GM12864 (cell line): ENCODE measurements at places on chromosomes 16 and 17.
A peak's percentile ranks its signal among the peaks of the same experiment; 100 is the strongest.

- DNase-seq: no peak
Measured at GRCh38 chr17:67549820-67550219, 167.9 kb upstream of the NOL11 start.

- no peak for DNase-seq
Measured at GRCh38 chr16:5633845-5634440, 536.3 kb upstream of the EEF2KMT start.

DNA sequence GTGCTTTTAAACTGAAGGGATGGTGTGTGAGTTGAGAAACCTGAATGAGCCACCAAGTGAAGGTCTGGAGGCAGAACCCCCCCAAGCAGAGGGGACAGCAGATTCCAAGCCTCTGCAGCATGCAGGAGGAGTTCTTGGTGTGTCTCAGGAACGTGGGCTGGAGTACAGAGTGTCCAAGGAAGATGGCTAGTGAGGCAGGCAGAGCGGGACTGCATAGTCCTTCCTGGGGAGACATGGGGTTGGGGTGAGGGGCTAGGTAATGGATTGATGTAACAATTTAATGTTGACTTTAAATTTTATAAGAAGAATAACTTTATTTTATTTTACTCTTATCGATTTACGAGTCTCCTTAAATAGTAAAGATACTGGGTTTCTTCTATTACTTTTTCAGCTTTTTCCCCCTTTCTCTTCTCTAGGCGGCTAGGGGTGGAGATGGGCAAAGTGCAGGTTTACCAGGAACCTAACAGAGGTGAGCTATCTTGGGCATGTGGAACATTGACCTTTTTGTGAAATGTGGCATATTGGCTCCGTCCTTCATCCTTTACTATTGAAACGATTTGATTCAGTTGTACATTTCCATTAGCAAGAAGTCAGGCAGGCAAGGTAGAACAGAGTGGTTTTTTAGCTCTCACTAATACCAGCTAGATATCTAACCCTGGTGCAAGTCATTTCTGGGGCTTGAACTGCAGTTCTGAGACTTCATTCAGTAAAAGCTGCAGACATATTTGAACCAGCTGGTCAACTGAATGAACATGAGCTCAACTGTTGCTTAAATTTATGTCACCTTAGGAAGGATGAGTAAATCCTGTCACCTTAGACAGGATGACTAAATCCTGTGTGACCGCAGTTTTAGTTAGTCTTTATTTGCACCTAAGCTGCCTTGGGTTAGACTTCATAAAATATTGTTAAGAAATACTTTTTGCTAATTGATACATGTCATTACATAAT, 9.2 kb downstream of the PRPSAP2 start:
- DNase-seq: no peak

GRCh38 chr16:81163671-81164070, 67.5 kb upstream of the GCSH start:
- no peak for DNase-seq

DNA sequence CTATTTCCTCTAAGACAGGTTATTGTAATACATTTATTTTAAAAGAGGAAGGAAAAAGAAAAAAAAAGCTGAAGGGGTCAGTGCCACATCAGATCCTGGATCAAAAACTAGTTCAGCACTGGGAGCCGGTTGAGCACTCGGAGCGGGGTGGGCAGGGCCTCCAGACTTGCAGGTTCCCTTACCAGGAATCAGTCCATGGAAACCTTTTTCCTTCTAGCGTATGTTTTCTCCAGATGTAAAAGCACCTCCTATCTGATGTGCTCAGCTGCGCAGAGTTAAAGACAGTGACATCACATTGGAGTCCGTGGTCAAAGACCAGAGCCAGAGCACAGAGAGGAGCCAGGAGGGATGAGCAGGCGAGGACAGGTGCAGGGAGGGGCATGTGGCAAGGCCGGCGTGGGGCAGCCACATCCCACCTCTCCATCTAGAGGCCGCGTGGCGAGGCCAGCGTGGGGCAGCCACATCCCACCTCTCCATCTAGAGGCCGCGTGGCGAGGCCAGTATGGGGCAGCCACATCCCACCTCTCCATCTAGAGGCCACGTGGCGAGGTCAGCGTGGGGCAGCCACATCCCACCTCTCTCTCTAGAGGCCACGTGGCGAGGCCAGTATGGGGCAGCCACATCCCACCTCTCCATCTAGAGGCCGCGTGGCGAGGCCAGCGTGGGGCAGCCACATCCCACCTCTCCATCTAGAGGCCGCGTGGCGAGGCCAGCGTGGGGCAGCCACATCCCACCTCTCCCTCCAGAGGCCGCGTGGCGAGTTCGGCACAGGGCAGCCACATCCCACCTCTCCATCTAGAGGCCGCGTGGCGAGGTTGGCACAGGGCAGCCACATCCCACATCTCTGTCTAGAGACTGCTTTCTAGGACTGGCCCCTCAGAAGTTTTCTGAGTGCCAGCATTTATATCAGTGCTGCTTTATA, 166.8 kb upstream of the CHMP6 start:
- no peak for DNase-seq

- no peak for DNase-seq
Measured at GRCh38 chr16:17166095-17166494, 304.7 kb downstream of the XYLT1 start.

GRCh38 chr16:56961386-56961785, 364 bp upstream of the CETP start:
- no peak for DNase-seq

GRCh38 chr17:80361495-80362220, 53.3 kb upstream of the ENDOV start:
- no peak for DNase-seq

DNA sequence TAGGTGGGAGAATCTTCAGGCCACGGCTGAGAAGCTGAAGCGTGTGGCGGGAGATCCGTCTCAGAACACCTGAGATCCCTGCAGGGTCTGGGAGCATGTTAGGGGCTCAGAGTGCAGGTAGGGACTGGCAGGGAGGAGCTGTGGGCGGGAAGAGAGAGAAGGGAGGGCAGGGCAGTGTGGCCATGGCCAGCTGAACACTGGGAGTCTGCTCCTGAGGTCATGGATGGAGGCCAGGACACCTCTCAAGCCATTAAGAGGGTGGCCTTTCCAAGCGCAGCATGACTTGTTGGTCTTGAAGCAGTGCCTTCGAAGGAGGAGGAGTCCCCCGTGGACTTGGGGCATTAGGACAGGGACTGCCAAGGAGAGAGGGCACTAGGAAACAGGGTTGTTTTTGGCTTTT, 23.7 kb downstream of the NAA60 start:
- DNase-seq: no peak

DNA sequence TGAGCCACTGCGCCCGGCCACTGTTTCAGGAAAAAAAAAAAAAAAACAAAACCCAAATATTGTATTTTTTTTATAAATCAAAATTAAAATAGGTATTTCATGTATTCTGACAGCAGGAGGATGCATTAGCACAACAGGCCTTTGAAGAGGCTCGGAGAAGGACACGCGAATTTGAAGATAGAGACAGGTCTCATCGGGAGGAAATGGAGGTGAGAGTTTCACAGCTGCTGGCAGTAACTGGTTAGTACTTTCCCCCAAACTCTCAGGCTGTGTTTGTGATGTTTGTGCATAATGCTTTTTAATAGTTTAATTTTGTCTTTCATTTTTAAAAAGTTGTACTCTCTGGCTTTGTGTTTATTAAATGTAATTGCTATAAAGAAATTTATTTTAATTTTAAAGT, 27.6 kb upstream of the PHAF1 start:
- DNase-seq: no peak

DNA sequence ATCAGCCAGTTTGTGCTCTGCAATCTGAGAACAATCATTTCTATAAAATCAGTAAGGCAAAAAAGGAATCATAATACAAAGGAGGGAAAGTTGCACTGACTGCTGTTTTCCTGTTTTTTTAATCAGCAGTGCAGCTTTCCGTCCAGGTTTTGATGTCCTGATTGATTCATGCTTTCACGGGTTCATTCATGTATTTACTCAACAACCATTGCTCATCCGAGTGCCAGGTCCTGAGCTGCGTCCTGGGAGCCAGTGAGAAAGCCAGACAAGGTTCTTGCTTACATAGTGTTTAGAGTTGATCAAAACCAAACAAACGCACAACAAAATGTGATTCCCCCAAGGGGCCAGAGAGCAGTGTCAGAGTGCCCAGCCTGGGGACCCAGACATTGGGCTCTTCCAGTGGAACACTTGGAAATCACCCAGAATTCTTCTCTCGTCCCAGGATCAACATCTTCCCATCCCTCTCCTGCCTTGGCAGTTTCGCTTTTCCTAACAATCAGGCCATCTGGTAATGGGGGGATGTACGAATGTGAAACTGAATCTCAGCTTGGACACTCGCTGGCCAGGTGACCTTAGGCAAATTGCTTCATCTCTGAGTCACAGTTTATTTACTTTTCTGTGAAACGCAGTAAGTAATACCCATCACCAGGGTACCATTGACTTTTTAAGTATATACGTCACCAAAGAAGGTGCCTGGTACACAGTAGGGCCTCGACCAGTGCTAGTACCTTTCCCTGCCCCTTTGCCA, 13.3 kb upstream of the C1QL1 start:
- DNase-seq: no peak

- DNase-seq: no peak
Measured at GRCh38 chr17:49117587-49118230, 14.9 kb upstream of the B4GALNT2 start.

- no peak for DNase-seq
Measured at GRCh38 chr17:59292174-59292523, 39.3 kb upstream of the YPEL2 start.

DNA sequence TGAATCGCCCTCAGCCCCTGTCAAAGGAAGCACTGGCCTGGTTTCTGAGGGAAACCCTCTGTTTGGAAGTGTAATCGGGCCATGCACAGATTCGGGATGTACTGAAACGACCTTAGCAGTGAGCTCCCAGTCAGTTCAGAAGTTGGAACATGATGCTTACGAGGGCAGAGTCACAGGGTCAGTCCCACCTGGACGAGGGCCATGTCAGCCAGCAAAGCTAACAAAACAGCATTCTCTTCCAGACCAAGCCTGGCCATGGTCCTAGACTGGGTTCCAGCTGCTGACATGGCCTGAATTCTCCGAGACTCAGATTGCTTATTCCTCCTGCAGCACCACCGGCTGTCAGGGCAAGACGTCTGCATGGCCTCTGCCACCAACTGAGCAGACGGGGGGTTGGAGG, 192.2 kb upstream of the WSCD1 start:
- no peak for DNase-seq

GRCh38 chr17:43814714-43815113, 18.2 kb downstream of the MPP3 start:
- DNase-seq: no peak

DNA sequence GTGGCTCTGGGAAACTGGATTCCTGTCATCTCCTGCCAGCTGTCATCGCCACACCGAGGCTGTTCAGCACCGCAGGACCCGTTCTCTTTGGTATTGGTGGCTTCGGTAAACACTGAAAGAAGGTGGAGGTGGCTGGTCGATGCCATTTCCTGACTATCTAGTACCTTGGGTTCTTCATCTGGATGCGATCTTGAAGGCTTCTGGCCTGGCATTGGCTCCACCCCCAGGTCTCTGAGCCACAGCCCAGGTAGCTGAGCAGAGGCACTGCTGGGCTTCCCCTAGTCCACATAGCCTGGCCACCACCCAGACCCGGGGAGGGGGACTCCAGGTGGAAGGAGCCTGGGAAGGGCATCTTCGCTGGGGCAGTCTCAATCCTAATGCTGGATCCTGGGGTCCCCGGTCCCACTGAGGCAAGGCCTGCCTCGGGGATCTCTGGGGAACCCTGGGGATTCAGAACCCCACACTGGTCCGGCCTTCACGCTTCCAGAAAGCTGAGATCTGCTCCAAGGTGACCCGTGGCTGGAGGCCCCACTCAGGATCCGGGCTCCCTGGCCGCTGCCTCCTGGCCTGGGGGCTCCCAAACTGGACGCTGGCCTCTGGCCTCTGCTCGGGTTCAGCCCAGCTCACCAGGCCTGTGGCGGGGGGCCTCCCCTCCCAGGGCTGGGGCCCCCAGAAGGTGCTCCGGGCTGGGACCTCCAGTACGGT, 1.8 kb downstream of the C16orf54 start:
- DNase-seq: no peak

- DNase-seq: peak; percentile 26
Measured at GRCh38 chr16:19907161-19907992, 22.7 kb upstream of the GPRC5B start.

DNA sequence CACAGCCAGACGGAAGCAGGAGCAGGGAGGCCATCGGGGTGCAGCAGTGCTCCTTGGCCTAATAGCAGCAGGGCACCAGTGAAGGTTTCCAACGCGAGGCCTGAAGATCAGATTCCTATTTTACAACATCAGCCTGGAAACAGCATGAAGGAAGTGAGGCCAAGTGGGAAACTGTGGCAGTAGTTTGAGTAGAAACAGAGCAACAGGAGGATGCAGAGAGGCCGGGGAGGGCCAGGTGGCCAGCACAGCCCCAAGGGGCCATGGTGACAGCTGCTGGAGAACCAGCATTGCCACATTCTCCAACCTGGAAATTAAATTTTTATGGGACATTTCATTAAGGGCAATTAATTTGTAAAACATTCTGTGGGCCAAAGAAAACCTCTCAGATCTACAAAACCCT, 3.4 kb upstream of the ANKRD11 start:
- DNase-seq: no peak

GRCh38 chr16:14300705-14301168, 229.6 kb downstream of the MRTFB start:
- DNase-seq: peak; percentile 63

DNA sequence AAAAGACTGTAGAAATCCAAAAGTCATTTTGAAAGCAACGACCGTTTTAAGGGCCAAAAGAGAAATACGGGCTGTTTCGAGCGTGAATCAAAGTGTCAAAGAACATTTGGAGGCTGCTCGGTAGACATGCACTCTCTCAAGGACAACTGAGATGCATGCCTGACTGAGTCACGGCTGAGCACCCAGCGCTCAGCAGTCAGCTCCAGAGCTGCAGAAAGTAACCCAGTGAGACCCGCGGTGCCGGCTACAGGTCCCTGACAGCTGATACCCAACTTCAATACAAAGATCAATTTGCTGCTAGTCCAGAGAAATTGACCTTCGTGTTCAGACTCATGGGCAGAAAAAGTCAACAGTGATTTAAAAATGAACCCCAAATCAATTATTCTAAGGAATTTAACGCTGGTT, 214.9 kb downstream of the STX8 start:
- DNase-seq: no peak

- DNase-seq: no peak
Measured at GRCh38 chr16:79096246-79096645, 504.3 kb downstream of the MAF start.

GRCh38 chr16:27410761-27411160, 8.8 kb downstream of the IL21R start:
- no peak for DNase-seq

DNA sequence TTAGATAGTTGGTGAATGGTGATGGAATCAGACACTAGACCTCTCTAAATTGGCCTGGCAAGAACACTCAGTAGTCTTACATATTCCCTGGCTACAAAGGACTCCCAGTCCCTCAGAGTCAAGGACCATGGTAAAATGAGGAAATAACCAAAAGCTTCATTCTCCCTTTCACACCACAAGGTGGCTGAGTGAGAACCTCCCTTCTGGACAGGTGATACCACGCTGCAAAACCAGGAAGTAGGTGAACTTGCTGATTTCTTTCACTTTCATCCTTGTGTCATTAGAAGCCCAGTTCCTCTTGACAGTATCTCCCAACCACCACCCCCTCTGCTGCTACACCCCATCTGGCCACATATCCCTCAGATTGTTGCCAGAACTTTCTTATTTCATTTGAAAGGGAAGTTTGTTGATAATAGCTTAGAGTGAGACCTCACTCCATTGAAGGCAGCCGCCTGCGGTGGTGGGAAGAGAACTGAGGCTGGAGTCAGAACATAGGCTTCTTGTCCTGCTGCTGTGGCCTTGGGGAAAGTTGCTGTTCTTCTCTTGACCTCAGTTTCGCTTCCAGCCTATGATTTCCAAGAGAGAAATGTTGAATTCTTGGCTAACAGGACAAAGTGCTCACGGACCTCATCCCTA, 290.6 kb upstream of the CCL2 start:
- DNase-seq: peak; percentile 92
